Fibroblast of villous mesenchyme (primary cell): ENCODE measurements at places on chromosomes 5 and 9. TPM values are rescaled to one million over a fixed set of nuclear protein-coding genes. Genes with fewer than 3 reads are reported as not detected.

Gene MAP1B
- 74.3 and 124 TPM in 2 replicates for total RNA-seq

Gene GRXCR2
- not detected in 2 replicates for total RNA-seq

Gene SH3PXD2B
- 28.1 and 32.2 TPM in 2 replicates for total RNA-seq

Gene FAXDC2
- total RNA-seq: 4.2 and 7.8 TPM in 2 replicates

Gene KIF24
- total RNA-seq: 2.6 and 3.5 TPM in 2 replicates

Gene LCNL1
- total RNA-seq: 3.2 and 3.5 TPM in 2 replicates

Gene MYMK
- not detected in 2 replicates for total RNA-seq

Gene ADCY2
- under 0.01 and 0.32 TPM in 2 replicates for total RNA-seq

Gene C7
- total RNA-seq: under 0.01 TPM in 1 of 2 replicates, not detected in the other

Gene SPATA9
- total RNA-seq: 1.3 TPM in 2 replicates

Gene AFAP1L1
- total RNA-seq: 10.8 and 11.9 TPM in 2 replicates

Gene CCDC69
- total RNA-seq: 3.0 and 3.2 TPM in 2 replicates

Gene FBXO38
- total RNA-seq: 74.7 and 99.5 TPM in 2 replicates

Gene FOXD4L4
- total RNA-seq: under 0.01 TPM in 1 of 2 replicates, not detected in the other

Gene SLC46A2
- total RNA-seq: not detected in 2 replicates

Gene ZNF454
- total RNA-seq: under 0.01 and 0.43 TPM in 2 replicates

Gene ARHGEF37
- total RNA-seq: 0.43 and 0.64 TPM in 2 replicates

Gene KCTD16
- total RNA-seq: 0.97 and 3.0 TPM in 2 replicates

Gene MLANA
- total RNA-seq: not detected in 2 replicates

Gene WNT8A
- not detected in 2 replicates for total RNA-seq

Gene PCDHB14
- 0.32 and 0.43 TPM in 2 replicates for total RNA-seq

Gene PTPDC1
- 7.8 and 11.9 TPM in 2 replicates for total RNA-seq

Gene MARCOL
- not detected in 2 replicates for total RNA-seq

Gene ANKRD34B
- total RNA-seq: not detected in 2 replicates

Gene CNTNAP3
- total RNA-seq: 0.64 TPM in 1 of 2 replicates, not detected in the other

Gene PTGER4
- total RNA-seq: 4.3 and 8.7 TPM in 2 replicates

Gene PLK2
- 219 and 297 TPM in 2 replicates for total RNA-seq

Gene SAXO1
- total RNA-seq: not detected in 2 replicates

Gene CEL
- under 0.01 TPM in 2 replicates for total RNA-seq

Gene GMCL2
- total RNA-seq: not detected in 2 replicates

Gene ESM1
- total RNA-seq: under 0.01 and 0.86 TPM in 2 replicates

Gene THG1L
- 18.4 and 21.6 TPM in 2 replicates for total RNA-seq

Gene FSTL4
- total RNA-seq: under 0.01 TPM in 1 of 2 replicates, not detected in the other

Gene PLCXD3
- total RNA-seq: 0.32 and 0.43 TPM in 2 replicates

Gene CARD19
- total RNA-seq: 35.8 and 45.1 TPM in 2 replicates

Gene ANKRD55
- total RNA-seq: under 0.01 and 0.32 TPM in 2 replicates

Gene OR2Y1
- total RNA-seq: not detected in 2 replicates

Gene DMGDH
- total RNA-seq: 4.5 and 6.9 TPM in 2 replicates

Gene TGFBI
- total RNA-seq: 281 and 496 TPM in 2 replicates

Gene GPR150
- 0.32 and 0.43 TPM in 2 replicates for total RNA-seq

Gene ACER2
- 0.64 and 4.7 TPM in 2 replicates for total RNA-seq

Gene TLX3
- not detected in 2 replicates for total RNA-seq

Gene MARVELD2
- 2.3 and 3.9 TPM in 2 replicates for total RNA-seq

Gene OTULINL
- 19.6 and 23.7 TPM in 2 replicates for total RNA-seq

Gene ADRB2
- total RNA-seq: 0.32 and 1.7 TPM in 2 replicates

Gene LHX3
- total RNA-seq: not detected in 2 replicates

Gene SAPCD2
- 5.2 TPM in 2 replicates for total RNA-seq

Gene LPAR1
- total RNA-seq: 54.4 and 108 TPM in 2 replicates

Gene TSLP
- 0.32 and 0.43 TPM in 2 replicates for total RNA-seq

Gene ZNF366
- under 0.01 TPM in 2 replicates for total RNA-seq

Gene CCL27
- not detected in 2 replicates for total RNA-seq

Gene ZNF622
- total RNA-seq: 44.0 and 47.4 TPM in 2 replicates

Gene TMEM232
- 1.3 TPM in 2 replicates for total RNA-seq

Gene GKAP1
- 0.97 and 2.2 TPM in 2 replicates for total RNA-seq

Gene HTR1A
- total RNA-seq: not detected in 2 replicates

Gene TAS2R1
- 0.32 and 0.43 TPM in 2 replicates for total RNA-seq

Gene CCDC183
- 0.32 and 0.43 TPM in 2 replicates for total RNA-seq

Gene C9orf72
- total RNA-seq: 6.1 and 7.8 TPM in 2 replicates
